ENCODE measurements at places on chromosomes 11 and 22.

DNA sequence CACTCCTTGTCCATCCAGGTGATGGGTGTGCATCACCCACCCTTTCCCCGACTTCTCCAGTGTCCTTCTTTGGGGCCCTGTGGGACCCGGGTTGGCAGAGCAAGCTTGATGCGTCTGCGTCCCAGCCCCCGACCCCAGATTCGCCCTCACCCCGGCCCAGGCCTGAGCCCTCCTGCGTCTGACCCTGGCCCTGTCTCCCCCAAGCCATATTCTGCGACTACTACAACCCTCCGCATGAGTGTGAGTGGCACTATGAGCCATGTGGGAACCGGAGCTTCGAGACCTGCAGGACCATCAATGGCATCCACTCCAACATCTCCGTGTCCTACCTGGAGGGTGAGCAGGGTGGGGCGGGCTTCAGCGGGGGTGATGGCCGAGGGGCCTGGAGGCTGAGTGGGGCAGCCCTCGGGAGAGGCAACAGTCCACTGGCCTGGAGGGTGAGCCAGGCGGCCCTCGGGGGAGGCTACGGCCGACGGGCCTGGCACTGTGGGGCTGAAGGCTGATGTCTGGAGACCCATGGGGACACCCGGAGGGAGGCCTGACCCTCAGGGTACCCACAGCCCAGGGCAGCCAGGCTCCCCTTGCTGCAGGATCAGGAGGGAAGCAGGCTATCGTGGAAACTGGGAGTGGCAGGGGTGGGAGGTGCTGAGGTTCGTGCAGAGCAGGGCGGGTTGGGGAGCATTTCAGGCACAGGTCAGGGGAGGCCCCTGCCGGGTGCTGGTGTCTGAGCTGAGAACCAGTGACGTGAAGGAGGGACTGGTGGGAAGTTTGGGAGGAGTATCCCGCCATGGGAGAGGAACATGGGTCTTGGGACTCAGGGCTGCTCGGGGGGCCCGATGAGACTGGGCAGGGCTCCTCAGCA lies 15.3 kb downstream of the MUC2 start:
- DNase-seq: no peak

- DNase-seq: no peak
Observed at GRCh38 chr11:67370351-67371076, 2.9 kb downstream of the CLCF1 start.

DNA sequence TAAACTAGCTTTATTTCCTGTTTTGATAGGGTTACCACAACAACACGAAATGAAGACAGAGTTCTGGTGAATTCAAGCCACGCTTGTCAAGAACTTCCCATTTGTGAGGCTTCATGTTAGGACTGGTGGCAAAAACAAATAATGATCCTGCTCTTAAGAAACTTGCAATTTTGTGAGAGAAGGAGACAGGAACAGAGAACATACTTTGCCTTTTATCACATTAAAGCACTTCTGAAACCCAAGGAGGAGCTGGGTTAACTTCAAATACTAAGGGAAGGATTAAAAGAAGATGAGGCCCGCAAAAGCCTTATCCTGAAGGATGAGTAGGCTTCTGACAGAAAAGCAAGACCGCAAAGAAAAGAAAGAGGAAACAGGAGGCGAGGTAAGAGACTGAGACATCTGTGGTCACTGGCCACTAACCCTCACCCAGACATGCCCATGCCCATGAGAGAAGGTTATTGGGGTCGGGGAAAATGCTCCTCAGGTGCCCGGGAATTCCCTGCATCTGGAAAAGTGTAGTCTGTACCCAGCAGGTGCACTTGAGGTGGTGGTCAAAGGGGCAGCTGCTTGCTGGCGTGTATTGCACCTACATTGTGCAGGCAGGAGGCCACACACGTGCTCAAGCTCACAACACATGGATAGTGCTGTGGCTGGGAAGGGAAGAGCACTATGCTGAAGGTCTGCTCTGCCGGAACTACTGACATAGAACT lies 50.5 kb downstream of the MAPK1 start:
- no peak for DNase-seq

DNA sequence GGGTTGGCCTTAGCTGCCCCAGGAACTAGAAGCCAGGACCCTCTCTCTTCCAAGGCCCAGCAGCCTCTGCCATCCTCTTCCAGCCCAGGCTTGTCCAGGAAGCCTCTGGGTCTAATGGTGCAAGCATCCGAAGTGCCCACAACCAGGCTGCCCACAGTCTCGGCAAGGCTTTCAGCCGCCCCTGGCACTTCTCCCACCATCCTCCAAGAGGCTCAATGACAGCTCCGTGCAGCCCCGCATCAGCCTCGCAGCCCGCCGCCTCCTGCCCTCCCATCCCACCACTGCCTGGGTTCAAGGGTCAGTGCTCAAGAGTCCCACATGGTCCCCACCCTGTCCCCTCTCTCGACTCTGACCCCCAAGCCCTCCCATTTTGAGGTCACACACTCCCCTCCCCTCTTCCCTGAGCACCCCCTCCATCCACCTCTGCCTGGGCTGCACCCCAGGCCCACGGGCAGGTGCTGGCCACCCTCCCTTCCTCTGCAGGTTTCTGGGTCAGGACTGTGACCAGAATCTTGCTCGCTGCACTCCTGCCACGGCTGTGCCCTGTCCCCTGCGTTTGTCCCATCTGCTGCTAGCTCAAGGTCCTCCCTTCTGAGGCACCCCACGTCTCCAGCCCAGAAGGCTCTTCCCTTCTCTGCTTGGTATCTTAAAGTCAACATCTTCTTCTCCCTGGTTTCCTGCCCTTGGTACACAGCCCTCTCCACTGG lies 17.2 kb downstream of the IFITM10 start:
- DNase-seq: no peak

- DNase-seq: no peak
Observed at GRCh38 chr22:46585340-46586122, 34.7 kb upstream of the GRAMD4 start.

DNA sequence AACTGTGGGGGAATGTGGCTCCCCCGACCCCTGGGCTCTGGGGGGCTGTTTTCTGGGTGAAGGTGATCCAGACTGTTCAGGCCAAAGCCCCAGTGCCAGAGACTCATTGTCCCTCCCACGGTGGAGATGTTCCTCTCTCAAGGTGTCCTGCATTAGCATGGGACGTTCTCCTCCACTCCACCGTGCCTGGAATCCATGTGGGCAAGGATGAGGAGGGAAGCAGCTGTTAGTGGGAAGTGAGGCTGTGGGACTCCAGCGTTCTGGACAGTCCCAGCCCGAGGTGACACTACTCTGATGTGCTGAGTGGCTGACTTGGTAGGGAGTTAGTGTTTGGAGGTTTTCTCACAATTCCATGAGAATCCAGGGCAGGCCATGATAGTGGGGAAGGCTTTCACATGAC lies 31.4 kb upstream of the CLDN5 start:
- DNase-seq: no peak

DNA sequence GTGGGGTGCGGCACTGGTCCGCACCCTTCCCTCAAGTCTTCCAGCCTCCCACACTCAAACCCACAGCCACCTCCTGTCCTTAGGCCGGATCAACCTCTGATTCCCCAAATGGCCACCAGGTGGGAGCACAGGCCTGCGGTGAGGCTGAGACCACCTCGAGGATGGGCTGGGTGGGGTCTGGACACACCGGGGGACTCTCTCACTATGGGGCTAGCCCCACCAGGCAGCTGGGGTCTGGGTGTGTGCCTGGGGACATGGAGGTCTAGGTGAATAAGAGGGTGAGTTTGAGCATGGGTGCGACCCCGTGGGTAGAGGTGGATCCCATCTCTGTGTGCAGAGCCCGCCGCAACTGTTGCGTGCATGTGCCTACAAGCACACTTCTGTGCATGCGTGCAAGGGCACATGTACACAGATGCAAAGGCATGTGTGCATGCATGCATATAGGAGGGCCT lies 32.6 kb downstream of the MYO18B start:
- DNase-seq: peak; percentile 27

GRCh38 chr11:104090767-104091166 lies 54.3 kb downstream of the DDI1 start:
- peak; percentile 5 for DNase-seq

DNA sequence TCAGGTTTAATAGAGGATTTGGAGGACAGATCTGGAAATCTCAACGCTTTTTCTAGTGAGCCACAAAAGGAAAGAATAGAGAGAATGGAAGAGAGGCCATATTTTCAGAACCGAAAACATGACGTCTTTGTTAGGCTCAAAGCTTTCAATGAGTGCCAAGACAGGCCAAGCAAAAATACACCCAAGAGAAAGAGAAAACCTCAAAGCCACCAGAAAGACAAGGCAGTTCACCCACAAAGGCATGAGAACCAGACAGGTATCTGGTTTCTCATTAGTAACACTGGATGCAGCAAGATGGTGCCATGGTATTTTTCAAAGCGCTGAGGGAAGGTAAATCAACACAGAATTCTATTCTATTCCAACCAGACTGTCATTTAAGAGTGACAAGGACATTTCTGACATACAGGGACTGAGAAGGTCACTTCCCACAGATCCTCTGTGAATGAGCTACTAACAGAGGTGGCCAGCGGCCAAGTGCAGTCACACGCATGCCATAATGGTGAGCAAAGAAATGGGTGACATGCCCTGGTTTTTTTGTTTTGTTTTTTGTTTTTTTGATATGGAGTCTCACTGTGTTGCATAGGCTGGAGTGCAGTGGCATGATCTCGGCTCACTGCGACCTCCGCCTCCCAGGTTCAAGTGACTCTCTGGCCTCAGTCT lies 41.9 kb downstream of the TOLLIP start:
- no peak for DNase-seq

- DNase-seq: no peak
Observed at GRCh38 chr11:122101625-122102291, 14.3 kb downstream of the BLID start.

GRCh38 chr22:24875862-24876506 lies 70.0 kb downstream of the SGSM1 start:
- no peak for DNase-seq

GRCh38 chr11:113555071-113555619 lies 79.9 kb upstream of the DRD2 start:
- DNase-seq: peak; percentile 54

DNA sequence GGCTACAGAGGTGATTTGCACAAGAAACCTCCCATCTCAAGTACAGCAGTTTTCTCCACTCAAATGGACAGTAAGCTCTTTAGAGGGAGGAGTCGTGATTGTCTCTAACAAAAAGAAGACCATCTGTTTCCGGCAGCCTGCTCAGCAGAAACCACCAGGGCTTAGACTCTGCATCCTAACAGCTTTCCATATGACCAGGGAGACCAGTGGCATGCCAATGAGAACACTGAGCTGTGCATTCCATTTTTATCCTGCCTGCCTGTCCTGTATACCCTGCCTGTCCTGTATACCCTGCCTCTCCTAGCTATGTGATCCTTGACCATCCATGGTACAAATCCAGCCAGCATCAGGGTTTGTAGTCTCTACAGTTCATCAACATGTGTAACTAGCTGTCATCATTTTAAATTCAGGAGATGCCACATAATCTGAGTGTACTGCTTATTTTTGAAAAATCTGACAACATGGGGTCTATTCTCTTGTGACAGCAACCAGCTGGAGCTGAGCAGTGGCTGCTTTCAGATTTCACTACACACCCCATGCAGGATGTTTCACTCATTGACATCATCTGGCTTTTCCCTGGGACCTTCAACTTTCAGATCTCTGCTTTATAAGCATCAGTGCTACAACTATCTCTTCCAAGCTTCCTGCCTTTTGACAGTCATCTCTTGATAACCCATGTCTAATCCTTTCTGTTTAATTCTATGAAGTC lies 50.5 kb upstream of the POU2AF2 start:
- no peak for DNase-seq

DNA sequence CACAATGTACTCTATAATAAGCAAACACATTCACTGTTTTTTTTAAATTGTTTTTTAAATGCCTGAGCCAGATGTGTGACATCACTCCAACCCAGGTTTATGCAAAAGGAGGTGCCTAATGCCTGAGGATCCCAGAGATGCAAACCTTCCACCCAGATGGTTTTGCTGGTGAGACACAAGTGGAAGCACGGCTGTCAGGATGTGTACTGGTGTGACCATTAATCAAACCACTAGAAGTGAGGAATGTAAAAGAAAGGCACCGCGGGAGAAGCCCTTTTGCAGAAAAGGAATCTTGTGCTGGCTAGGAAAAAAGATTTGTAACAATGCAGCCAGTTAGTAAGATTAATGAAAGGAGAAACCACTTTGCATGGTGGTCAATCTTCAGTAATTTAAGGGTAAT lies 407.4 kb downstream of the LARGE1 start:
- DNase-seq: no peak

All from NCI-H526 (cell line).